ENCODE measurements at places on chromosomes 2 and 18. TPM values are rescaled to one million over a fixed set of nuclear protein-coding genes. Genes with fewer than 3 reads are reported as not detected.

- peak; percentile 22 for DNase-seq
Observed at GRCh38 chr2:233600386-233600785, 17.0 kb upstream of the UGT1A8 start.

GRCh38 chr2:159029936-159030335, 61.5 kb downstream of the TANC1 start:
- no peak for DNase-seq

DDX1 gene
- 114 TPM for total RNA-seq

REG3G gene
- not detected for total RNA-seq

SLC19A3 gene
- total RNA-seq: 1.6 TPM

All from fibroblast of the aortic adventitia (primary cell).